ENCODE measurements at places on chromosomes 2 and 18. TPM values are rescaled to one million over a fixed set of nuclear protein-coding genes. Genes with fewer than 3 reads are reported as not detected.

DNA sequence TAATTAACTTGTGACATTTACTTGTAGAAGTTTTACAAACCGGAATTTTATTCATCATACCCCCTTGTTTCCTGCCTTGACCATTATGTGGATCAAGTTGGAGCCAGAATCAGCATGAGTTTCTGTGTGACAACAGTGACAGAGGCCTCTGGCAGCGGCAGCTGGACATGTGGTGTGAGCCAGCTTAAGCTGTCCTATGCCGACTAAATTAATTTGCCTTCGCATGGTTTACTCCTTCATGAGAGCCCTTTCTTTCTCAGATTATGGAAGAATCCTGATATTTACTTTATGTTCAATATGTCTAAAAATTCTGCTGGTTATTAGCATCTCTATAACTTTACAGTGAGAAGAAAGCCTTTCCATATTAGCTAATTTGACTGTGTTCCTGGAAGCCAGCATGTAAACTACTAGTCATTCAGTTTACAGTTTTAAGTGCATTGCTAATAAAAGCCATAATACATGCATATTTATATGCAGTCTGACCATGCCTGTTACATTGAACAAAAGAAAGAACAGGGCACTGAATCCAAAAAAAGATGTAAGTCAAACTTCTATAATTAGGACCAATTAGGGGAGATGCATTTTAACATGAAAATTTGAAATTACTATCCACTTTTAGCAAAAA lies 495.8 kb upstream of the ACVR2A start:
- DNase-seq = no peak

GRCh38 chr2:28390746-28391563 lies 1.7 kb upstream of the FOSL2 start:
- DNase-seq = peak; percentile 90

The SLC66A2 gene
- total RNA-seq = 16.9 TPM

DNA sequence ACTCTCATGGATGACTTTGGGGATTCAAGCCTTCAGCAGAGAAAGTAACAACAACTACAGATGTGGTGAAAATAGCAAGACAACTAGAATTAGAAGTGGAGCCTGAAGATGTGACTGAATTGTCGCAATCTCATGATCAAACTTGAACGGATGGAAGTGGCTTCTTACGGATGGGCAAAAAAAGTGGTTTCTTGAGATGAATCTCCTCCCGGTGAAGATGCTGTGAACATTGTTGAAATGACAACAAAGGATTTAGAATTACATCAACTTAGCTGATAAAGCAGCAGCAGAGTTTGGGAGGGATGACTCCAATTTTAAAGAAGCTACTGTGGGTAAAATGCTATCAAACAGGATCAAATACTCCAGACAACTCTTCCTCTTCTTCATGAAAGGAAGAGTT lies 43.1 kb downstream of the AAK1 start:
- no peak for DNase-seq

The SERPINB13 gene
- not detected for total RNA-seq

GRCh38 chr2:36574560-36574959 lies 23.4 kb downstream of the FEZ2 start:
- no peak for DNase-seq

The GALR1 gene
- total RNA-seq = not detected

Data from IMR-90 (cell line).